ENCODE measurements at places on chromosomes 5 and 9.

- DNase-seq = no peak
Observed at GRCh38 chr9:112059966-112060320, 115.2 kb downstream of the SUSD1 start.

GRCh38 chr9:16571127-16571802 is 299.2 kb downstream of the BNC2 start:
- no peak for DNase-seq

GRCh38 chr9:89497978-89498851 is at the start of gene SEMA4D:
Gene SEMA4D, minus strand, starts transcription at chr9:89498113. Its CDS starts 92,657 bp downstream, at chr9:89405456.
- DNase-seq = no peak

GRCh38 chr9:22214497-22215031 is 205.5 kb upstream of the CDKN2B start:
- DNase-seq = no peak

- DNase-seq = no peak
Observed at GRCh38 chr5:64292611-64293215, 127.1 kb downstream of the RNF180 start.

DNA sequence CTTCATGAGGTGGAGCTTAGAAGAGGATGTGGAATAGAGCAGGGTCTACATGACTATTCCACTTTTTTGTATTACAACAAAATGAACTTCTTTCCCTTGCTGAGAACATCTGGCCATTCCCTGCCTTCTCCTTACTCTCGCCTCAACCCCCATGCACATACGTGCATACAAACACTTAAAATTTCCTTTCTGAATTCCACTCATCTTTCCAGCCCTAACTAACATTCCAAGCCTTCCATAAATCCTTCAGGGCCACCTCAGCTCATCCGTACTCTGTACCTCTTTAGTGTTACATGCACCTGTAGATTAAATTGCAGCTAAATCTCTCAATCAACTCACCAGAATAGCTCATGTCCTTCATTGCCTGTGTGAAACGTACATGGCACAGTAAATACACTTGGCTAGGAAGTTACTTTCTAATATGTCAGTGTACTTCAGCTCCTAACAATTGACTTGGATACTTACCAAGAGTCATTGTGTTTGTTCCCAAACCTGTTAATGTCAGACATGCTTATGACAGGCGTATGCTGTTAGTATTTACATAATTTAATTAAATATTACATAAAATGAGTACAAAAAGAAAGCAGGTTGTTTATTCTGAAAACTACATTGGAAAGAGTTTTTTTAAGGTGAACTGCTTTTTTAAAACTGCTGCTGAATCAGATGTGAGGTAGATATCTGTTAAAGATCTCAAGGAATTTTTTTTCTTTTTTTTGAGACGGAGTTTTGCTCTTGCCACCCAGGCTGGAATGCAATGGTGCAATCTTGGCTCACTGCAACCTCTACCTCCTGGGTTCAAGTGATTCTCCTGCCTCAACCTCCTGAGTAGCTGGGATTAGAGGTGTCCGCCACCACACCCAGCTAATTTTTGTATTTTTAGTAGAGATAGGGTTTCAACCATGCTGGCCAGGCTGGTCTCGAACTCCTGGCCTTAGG is 55.7 kb downstream of the GLIS3 start:
- no peak for DNase-seq

- no peak for DNase-seq
Observed at GRCh38 chr9:107942856-107943255, 453.3 kb upstream of the KLF4 start.

DNA sequence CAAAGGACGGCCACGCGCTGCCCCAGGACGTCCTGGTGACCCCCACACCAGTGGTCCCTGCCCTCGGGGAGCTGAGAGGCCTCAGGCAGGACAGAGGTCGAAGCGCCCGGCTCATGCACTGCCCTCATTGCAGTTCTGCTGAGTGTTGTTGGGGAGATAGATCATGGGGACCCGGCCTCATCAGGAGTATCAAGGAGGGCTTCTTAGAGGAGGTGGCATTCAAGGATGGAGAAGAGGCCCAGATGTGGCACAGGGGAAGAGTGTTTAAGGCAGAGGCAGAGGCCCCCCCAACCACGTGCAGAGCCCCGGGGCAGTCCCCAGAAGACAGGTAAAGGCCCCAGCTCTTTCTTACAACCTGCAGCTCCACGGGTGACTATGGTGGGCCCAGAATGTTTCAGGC is 26.2 kb downstream of the ASS1 start:
- no peak for DNase-seq

DNA sequence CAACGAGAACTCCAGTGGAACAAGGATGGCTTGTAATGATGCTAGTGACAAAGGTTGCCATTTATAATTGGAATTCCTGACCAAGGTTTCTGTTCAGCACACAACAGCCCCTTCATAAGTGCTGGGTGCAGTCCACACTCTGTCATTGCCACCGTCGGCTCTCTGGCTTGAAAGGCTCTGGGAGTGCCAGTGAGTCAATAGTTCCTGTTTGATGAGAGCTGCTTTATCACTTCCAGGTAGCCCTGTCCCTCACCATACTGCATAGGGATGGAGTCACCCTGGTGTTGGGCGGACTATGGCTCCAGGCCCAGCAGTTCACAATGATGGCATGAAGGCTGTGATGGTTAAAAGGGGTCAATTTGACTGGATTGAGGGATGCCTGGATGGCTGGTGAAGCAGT is 34.6 kb upstream of the SEMA4D start:
- DNase-seq = no peak

- no peak for DNase-seq
Observed at GRCh38 chr9:128838338-128838737, 8.7 kb upstream of the SPOUT1 start.

DNA sequence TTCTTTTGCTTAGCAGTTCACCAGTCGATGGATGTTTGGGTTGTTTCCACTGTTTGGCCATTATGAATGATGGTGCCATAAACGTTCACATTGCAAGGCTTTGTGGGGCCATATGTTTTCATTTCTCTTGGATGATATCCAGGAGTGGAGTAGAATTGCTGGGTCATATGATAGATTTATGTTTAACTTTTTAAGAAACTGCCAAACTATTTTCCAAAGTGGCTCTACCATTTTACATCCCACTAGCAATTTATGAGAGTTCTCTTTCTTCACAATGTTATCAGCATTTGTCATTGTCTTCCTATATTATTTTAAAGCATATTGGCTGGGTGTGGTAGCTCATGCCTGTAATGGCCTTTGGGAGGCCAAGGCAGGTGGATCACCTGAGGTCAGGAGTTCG is 5.2 kb downstream of the GPR107 start:
- no peak for DNase-seq

- DNase-seq = no peak
Observed at GRCh38 chr5:61398440-61398839, 66.4 kb downstream of the ZSWIM6 start.

DNA sequence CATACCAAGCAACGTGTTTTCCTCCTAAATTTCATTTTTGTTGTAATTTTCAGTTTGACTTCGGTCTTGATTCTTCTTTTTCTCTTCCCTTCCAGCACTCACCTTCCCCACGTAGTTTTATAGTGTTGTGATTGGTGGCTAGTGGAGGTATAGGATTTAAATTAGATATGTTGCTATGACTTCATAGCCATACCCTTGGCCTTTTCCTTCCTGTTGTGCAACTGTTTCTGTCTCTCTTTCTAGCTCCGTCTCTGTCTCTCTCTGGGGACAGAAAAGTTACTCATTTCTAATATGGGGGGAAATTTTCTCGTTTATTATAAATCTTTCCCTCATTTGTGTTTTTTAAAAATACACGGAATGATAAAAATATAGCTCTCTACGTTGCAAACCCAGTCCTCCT is 20.6 kb upstream of the C5orf24 start:
- no peak for DNase-seq

DNA sequence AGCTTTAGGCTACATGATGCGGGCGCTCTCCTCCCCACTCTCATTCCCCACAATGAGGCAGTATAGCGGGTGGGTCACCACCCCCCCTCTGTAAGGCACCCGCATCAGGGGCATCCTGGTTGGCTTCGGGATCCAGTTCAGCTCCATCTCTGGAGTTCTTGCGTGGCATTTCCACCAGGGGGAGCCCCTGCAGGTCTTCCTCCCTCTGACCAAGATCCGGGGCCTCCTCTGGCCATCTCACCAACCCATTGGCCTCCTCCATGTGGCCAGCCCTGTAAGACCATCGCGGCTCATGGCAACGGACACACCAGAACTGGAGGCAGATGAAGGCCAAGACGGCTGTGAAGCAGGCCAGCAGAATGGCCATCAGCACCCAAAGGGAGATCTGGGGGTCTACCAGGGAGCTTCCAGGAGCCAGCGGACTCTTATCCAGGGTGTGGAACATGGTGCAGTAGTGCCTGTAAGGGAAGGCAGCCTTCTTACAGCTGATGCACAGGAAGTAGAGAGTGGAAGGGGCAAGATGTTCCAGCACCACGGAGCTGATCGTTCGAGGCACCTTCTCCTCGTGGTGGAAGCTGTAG is 77.0 kb downstream of the CYFIP2 start:
- DNase-seq = peak; percentile 7

GRCh38 chr5:88287846-88288527 is 19.3 kb upstream of the TMEM161B start:
- no peak for DNase-seq

GRCh38 chr5:116982035-116982434 is 407.4 kb upstream of the SEMA6A start:
- no peak for DNase-seq

DNA sequence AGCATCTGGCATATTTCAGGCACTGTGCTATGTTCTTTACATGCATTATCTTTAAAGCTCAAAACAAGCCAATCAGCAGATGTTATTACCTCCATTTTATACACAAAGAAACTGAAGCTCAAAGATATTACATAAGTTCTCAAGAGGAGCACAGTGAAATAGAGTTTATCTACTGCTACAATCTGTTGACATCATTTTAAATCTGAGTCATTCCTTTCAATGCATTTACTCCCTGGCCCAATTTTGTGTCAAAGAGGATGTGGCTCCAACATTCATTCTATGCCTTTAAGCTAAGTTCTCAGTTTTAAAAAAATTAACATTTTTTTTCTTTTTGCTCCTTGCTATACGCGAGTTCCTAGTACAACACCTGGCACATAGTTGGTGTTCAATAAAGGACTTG is 486.3 kb upstream of the ZNF462 start:
- DNase-seq = no peak

GRCh38 chr9:99783799-99784198 is 37.9 kb upstream of the NR4A3 start:
- DNase-seq = no peak

DNA sequence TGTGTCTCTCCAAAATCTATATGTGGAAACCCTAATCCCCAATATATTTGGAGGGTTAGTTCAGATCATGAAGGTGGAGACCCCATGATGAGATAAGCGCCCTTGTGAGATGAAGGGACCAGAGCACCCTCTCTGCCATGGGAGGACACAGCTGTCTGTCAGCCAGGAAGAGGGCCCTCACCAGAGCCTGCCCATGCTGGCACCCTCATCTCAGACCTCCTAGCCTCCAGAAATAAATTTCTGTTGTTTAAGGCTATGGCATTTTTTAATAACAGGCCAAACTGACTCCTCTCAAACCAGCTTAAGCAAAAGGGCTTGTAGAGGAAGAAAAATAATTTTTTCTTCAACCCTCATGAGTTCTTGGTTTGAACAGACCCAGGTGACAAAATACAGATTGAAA is 79.2 kb upstream of the MAMDC2 start:
- no peak for DNase-seq

DNA sequence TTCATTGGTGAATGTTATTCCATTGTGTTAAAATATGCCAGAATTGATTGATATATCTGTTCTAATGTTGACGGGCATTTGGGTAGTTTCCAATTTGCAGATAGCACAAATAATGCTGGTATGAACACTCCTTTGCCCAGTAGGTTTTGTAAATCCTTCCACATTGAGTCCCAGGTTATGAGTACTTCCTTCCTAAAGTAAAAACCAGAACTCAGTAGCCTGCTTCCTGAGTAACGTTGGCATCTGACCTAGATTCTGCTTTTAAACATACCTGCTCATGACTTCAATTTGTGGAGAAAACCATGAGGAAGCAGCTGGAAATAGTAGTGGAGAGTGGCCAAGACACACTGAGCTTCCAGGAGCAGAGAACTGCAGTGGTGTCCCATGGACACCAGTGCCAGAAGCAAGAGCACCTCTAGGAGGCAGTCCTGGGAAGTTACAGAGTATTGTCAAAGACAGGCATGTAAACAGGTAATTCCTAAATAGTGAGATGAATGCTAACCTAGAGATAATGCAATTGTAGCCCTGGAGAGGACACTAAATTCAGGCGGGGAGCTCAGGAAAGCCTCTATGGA is 24.3 kb upstream of the RASGRF2 start:
- DNase-seq = no peak

GRCh38 chr9:90848866-90849265 is 47.2 kb downstream of the SYK start:
- no peak for DNase-seq

DNA sequence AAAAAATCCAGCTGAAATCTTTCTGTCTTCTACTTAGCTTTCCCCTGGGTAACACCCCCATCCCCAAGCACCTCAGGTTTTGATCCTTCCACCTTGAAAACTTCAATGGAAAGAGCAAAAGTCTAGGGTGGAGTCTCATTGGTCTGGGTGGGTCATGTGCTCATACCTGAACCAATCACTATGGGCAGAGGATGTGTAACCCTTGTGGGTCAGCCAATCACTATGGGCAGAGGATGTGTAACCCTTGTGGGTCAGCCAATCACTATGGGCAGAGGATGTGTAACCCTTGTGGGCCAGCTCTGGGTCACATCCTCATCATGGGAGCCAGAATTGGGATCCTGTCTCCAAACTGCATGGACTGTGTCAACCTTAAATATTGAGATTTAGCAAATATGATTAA is 18.5 kb downstream of the NAIF1 start:
- DNase-seq = no peak

DNA sequence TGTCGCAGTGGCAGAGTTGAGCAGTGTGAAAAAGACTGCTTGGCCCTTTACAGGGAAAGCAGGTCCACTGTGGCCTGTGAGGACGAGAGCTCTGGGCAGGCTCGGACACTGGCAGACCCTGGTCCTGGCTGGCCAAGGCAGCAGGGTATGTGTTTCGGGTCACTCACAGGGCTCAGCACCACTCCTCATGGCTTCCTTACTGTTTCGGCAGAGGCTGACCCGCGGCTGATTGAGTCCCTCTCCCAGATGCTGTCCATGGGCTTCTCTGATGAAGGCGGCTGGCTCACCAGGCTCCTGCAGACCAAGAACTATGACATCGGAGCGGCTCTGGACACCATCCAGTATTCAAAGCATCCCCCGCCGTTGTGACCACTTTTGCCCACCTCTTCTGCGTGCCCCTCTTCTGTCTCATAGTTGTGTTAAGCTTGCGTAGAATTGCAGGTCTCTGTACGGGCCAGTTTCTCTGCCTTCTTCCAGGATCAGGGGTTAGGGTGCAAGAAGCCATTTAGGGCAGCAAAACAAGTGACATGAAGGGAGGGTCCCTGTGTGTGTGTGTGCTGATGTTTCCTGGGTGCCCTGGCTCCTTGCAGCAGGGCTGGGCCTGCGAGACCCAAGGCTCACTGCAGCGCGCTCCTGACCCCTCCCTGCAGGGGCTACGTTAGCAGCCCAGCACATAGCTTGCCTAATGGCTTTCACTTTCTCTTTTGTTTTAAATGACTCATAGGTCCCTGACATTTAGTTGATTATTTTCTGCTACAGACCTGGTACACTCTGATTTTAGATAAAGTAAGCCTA is 15.7 kb downstream of the SQSTM1 start:
- no peak for DNase-seq

- no peak for DNase-seq
Observed at GRCh38 chr5:24320643-24321042, 324.1 kb downstream of the CDH10 start.

GRCh38 chr5:39650008-39650762 is 225.4 kb upstream of the DAB2 start:
- DNase-seq = no peak

- no peak for DNase-seq
Observed at GRCh38 chr5:143284002-143284401, 119.5 kb downstream of the NR3C1 start.
